Stimulated activated CD8-positive, alpha-beta memory T cell treated with anti-CD3 and anti-CD28 coated beads, Interleukin-4, amount 100 ng/mL, for 48 hours (primary cell): ENCODE measurements at places on chromosomes 12 and 14.
A peak's percentile ranks its signal among the peaks of the same experiment; 100 is the strongest.

- no peak for DNase-seq
Measured at GRCh38 chr12:104023710-104024109, 26.3 kb downstream of the GLT8D2 start.

DNA sequence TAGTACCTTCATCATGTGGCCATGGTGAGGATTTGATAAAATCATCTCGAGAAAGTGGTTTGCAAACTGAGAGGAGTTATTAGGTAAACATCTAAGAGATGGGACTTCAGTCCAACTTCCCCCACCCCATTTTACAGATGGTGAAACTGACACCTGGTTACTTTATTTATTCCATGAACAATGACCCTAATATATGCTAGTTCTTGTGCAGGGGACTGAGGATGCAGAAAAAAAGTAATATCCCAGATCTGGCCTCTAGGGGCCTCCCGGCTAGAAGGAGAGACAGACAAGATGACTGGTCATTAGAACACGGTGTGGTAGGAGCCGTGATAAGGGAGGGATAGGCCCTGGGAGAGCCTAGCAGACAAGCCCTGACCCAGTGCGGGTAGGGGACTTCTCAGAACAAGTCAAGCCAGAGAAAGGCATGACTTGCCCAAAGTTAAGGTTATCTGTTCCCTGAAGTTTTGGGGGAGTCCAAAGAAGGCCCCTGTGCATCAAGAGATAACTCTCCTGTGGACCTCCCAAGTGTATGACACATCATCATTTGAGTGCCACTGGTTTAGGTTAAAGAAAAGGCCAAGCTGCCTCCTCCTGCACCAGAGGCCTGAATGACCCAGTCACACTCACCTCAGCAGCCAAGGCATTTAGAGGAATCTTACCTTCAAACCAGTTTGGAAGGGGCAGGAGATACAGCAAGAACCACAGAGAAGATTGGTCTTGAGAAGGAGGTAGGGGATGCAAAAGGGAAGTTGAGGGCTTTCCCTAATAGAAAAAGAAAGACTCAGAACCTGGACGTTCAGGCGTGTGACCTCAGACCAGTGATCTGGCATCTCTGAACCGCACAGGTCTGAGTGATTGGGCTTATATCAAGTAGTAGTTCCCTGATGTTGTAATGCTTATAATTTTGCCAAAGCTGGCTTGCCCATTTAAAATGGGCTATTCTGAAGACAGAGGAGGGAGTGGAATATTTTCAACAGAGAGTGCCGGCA is 1.6 kb downstream of the CMKLR1 start:
- DNase-seq = no peak

DNA sequence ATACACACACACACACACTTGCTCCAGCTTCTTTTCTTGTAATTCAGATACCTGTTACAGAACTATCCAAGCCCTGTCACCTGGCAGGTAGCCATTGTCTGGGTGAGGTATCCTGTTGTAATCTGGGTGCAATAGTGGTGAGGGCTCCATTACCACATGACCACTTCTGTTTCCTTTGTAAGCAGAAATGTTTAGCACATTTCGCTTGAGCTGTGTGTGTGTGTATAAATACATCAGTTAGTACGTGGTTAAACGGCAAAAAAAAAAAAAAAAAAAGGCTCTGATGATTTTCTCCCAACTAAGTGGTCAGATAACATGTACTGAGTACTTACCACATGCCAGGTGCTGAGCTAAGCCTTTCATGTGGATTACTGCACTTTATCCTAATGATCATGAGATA is 129.3 kb upstream of the SSTR1 start:
- DNase-seq = no peak

DNA sequence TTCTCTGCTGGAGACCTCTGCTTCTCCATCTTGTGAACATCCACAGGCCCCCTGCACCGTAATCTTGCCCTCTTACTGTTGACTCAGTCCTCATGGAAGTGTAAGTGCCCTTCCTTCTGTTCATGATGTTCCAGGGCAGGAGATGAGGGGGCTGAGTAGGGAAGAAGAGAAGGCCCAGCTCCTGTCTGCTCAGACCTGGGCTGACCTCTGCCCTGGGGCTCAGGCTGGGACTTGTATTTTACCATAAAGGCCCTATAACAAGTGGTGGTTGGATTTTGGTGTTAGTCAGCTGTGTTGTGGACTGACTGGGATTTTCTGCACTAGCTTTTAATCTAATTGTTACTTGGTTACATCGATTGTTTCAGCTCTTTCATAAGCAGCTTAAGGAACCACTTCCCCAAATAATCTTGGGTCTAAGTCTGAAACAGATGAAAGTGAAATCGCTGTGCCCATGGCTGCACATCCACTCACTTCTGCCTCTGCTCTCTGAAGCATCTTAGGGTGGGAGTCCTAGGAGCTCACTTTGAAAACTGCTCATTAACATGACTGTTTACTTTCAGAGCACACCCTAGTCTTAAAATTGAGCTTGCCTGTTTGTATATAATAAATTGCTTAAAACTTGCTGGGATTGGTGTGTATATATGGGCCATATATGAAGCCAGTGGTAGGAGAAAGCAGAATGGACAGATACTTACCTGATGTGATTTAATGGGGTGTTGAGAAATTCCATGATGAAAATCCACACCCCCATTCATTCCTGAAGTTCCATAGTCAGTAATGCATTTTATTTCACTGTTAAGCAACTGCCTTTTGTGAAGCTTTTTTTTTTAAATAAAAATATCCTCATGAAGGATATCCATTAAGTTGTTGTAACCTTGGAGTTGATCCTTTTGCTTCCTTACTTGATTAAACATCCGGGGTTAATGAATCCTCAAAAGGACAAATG is 17.7 kb downstream of the C12orf71 start:
- DNase-seq = no peak

DNA sequence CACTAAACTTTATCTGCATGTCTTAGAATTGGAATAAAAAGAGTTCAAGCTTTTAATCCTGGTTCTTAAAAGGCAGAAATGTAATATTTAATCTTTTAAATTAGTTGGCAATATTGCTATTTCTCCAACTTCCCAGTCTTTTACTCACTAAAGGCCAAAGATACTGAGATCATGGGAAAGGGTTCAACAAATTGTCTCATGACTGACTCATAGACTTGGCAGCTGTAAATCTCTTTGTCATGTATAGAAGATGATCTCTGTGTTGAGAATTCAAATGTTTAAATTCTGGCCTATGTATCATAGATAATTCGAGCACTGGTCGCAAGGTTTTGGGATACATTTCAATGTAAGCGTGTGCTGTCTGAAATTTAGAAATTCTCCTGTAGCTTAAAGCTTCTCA is 40.1 kb upstream of the STRAP start:
- DNase-seq = no peak

DNA sequence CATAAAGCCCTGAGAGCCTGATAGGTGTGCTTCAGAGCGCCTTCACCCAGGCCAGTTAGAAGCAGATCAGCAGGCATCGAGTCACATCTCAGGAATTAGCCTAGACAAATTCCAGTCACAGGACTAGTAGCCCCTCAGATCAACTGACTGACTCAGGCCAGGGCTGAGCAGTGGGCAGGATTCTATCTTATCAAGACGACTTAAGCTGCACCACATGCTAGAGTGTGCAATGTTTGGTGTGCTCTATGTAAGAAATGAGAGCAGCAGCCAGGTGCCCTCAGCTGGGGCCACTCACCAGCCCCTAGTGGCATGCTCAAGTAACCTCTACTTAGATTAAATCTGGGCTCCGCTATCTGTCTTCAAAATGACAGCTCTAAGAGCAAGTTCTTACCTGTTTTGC is 19.7 kb upstream of the NGB start:
- DNase-seq = no peak

DNA sequence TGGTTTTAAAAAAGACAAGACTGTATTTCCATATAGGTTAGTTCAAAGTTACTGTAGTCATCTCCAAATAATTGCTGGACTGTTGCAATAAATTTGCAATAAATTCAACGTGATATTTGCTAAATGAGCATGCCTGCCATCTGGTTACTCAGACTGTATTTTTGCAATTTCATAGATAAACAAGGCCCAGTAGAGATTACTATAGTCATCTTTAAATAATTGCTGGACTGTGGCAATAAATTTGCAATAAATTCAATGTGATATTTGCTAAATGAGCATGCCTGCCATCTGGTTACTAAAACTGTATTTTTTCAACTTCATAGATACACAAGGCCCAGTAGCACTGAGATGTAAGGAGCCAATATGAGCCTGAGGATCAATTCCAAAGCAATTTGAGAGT is 5.6 kb downstream of the NTN4 start:
- no peak for DNase-seq

DNA sequence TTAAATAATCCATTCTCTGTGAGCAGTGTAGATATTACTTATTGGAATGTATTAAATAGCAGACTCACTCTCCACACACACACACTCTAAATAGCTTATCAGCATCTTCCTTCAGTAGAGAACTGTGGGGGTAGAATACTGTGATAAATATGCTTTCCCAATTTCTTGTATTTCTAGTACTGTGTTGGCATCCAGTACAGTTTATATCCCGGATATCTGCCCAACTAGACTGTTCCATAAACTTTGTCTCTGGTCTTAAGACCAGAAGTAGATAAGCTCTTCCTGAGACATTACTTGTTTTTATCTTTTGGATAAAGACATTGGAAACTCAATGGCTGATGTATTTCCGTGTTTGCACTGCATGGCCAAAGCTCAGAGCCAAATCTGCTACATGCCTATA is 136.2 kb upstream of the PDZRN4 start:
- DNase-seq = no peak

DNA sequence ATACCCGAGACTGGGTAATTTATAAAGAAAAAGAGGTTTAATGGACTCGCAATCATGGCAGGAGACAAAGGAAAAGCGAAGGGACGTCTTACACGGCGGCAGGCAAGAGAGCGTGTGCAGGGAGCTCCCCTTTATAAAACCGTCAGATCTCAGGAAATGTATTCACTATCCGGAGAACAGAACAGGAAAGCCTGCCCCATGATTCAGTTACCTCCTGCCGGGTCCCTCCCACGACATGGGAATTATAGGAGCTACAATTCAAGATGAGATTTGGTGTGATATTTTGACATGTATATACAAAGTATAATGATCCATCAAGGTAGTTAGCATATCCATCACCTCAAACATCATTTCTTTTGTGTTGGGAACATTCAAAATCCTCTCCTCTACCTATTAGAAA is 2.3 kb upstream of the CDCA4 start:
- no peak for DNase-seq

DNA sequence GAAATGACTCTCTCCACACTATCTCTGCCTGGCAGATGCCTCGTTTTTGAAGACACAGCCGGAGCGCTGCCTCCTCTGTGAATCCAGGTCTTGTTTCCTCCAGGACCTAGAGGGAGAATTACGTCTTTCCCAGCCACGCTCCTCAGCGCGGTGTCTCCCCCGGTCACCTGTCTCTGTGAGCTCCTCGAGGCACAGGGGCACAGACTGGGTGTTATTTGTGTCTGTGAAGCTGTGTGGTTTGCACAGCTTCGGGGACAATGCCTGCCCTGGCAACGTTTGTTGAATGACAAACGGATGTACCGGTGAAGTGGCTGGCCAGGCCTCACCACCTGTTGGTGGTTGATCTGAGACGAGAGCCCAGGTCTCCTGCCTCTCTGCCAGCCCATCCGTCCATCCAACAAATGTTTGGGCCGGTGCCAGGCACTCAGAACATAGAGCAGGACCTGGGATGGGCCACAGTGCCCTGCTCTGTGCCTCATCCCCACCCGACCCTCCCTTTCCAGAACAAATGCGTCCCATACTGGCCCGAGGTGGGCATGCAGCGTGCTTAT is 6.1 kb downstream of the PTPN6 start:
- DNase-seq = peak; percentile 49
